ENCODE measurements at places on chromosomes 12 and 14.

DNA sequence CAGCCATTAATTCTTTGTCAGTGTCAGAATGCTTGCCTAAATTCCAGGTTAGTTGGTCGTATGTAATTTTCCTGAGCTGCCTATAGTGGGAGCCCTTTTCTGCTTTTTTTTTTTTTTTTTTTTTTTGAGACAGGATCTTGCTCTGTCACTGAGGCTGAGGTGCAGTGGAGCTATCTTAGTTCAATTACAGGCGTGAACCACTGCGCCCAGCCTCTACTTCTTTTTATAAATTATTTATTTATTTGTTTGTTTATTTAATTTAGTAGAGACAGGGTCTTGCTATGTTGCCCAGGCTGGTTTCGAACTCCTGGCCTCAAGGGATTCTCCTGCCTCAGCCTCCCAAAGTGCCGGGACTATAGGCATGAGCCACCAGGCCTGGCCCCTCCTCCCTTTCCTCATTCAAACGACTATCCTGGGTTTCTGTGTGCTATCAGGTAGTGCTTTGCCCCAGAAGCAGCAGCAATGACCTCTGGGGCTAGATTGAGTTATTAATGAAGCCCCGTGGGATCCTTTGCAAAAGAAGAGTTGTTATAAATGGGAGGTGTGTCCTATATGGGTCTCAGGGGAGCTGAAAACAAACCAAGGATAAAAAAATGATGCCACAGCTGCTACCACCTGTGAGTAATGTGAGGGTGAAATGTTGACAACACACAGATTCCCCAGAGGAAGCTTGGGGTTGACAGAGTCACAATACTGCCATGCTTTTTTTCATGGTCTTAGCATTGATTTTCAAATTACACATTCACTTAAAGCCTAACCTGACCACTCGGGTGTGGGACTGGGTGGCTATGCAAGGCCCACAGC lies 34.6 kb upstream of the NFKBIA start:
- no peak for DNase-seq

- DNase-seq = no peak
Observed at GRCh38 chr12:80690090-80690489, 17.3 kb upstream of the MYF6 start.

DNA sequence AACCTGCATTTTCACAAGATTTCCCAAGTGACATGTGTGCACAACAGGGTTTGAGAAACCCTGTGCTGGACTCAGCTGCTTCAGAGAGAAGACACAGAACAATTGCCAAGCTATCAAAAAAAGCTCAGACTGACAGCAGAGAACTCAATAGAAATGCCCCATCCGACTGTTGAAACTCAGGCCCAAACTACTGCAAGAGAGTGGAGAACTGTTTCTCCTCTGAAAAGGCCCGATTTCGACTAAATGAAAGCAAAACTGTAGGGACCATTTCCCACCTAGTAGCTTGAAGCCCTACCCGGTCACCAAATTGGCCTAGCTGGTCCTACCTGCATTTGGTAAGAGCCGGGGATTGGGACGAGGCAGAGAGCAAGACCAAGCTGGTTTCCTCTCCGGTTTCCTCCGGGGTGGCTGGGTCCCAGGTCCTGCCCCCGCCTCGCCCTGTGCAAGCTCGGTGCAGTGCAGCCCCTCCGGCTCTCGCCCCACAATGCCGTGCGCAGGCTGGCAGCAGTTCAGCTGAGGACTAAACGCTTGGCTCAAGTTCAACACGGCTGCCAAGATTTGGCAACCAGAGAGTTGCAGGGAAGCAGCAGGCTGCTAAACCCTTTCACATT lies 1180.6 kb downstream of the VRK1 start:
- no peak for DNase-seq

GRCh38 chr12:82803201-82803600 lies 116.5 kb downstream of the TMTC2 start:
- no peak for DNase-seq

DNA sequence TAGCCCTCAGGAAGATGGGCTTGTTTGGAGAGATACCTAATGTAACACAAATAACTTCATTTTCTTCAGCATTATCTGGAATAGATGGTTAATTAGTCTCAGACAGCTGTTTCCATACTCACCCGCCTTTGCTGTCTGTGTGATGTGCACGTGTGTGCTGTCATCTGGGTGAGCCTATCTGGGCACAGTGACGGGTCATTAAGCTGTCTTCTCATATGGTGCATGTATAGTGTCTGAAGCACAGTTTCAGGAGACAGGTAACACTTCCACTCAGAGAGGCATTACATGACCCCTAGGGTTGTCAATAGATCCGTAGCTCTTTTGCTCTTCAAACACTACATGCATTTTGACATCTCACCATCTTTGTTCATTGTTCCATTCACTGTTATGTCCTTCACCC lies 493.3 kb downstream of the APAF1 start:
- DNase-seq = no peak

- no peak for DNase-seq
Observed at GRCh38 chr12:93974252-93974651, 174.1 kb upstream of the PLXNC1 start.

- no peak for DNase-seq
Observed at GRCh38 chr12:63930971-63931370, 86.5 kb downstream of the SRGAP1 start.

- DNase-seq = no peak
Observed at GRCh38 chr14:95516554-95517181, at the start of gene SYNE3. Gene SYNE3 (minus strand): TSS chr14:95516650. CDS start chr14:95475821, 40,829 bp downstream.

- DNase-seq = no peak
Observed at GRCh38 chr14:77076113-77076631, 21.9 kb upstream of the CIPC start.

GRCh38 chr12:42504049-42504448 lies 85.5 kb downstream of the PRICKLE1 start:
- no peak for DNase-seq

DNA sequence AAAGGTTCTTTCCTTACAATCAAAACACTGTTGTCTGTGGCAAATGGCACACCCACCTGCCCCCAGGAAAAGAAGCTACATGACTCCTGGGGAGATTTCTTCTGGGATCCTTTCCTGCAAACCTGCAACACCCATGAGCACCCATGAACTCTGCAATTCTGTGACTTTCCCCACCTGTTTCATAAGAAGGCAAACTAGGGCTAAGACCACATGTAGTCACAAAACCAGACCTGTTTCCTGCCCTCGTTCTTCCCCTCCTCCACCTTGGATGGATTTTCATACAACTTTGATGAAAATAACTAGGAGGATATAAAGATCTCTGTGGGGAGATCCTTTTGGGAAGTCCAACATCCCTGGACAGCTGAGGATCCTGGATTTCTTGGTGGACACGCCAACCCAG lies 1084.7 kb downstream of the BCL11B start:
- no peak for DNase-seq

- DNase-seq = no peak
Observed at GRCh38 chr14:79569072-79569471, 642.2 kb downstream of the DIO2 start.

DNA sequence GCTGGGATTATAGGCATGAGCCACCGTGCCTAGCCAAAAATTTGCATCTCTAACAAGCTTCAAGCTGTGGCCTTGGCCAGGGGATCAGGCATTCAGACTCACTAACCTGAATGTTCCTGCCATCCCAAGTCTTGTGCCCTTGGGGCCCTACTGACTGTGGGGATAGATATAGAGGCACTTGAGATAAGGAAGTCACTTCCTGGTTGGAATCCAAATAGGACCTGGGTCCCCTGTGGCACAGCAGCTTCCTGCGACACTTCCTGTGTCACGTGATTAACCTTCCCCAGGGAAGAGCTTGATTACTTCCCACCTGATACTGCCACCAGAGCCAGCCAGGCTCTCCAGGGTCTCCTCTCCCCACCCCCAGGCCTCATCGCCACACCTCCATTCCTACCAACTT lies 128.2 kb downstream of the BCL11B start:
- no peak for DNase-seq

DNA sequence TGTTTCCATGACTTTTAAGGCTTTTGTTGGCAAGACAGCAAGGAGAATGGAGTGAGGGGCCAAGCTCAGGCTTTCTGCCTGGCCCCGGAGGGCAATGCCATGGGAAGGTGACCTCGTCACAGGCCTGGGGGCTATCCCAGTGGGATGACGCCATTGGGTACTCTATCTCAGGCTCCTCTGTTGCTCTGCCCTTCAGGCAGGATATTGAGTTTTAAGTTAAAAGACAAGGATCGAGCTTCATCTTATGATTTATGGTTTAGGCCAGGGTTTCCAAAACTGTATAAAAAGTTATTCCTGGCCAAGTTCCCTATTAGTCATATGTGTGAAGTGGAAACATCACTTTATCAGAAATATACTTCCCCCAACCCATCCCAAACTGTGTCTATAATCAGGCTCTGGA lies 127.7 kb downstream of the ZFP36L1 start:
- no peak for DNase-seq

DNA sequence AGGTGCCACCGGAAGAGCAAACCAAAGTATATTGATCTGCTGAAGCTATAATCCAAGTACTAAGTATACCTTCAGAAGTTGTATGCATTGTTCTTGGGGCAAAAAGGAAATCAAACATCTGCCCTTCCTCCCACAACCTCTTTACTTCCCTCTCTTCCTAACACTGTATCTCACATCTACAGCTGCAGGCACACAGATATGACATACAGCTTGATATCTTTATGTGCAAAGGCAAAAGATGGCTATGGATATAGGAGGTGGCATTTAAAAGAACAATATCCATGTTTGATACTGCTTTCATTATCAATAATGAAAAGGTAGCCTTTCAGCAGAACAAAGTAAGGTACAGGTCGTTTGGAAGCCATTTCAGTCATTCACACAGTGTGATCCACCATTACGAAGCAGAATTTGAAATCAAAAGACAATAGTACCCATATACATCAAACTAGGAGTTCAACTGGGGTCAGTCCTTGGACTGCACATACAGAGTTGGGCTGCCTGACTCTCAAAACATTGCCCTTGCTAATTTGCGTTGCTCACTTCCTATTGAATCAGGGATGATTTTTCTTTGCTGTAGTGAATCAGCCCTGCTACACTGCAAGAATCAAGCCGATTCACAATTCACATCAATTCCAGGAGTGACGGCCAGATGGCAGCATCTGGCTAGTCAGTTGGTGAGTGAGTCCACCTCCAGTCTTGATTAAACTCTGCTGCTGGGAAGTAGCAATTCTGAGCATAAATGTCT lies 8.9 kb downstream of the ANG start:
- no peak for DNase-seq

DNA sequence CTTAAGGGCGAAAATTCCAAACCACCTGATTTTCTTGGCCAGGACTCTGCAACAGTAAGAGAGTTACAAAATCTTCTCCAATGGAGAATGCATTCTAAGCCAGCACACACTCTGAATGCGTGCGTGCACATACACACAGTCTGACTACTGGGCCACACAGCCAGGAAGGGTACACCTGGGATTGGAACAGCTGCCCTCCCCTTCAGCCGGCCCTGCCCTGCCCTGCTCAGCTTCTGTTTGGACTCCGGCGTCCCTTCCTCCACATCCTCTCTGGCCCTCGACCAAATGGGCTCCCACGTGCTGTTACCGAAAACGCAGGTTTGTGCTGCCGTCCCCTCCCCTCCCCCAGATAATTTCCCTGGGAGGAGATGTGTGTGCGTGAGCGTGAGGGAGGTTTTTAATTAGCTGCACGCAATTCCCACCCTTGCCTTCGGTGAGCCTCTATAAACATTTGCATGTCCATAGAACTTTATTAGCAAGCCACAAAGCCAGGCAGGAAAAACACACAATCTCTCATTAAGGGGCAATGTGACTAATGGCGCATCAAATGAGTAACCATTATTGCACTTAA lies 43.0 kb downstream of the CCNK start:
- DNase-seq = no peak

DNA sequence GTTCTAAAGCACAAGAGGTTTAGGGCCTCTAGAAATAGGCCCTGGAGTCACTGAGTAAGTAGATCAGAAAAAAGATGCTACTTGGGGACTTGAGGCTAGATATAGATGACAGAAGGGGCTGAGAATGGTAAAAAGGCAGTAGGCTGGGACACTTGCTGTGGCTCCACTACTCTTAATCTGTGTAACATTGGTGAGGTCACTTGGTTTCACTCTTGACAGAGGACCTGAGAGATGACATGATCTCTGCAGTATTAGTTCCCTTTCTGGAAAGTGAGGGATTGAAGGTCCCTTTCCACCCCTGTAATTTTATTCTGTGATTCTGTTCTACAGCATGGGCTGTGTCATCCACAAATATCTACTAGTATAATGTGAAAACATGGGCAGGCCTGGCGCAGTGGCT lies 39.7 kb downstream of the MAPKAPK5 start:
- DNase-seq = no peak

DNA sequence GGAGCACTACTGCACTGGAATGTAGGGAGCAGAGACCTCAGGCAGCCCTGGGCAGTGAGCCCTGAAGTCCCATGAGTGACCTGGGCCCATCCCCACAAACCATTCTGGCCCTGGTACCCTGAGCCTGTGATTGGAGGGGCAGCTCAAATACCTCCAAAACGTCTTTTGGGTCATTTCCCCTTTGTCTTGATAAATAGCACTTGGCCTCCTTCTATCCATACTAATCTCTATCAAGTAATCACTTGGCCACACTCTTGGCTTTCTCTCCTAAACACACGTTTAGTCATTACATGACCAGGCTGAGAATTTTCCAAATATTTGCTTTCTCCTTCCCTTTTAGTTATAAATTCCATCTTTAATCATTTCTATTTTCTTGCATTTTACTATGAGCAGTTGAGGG lies 91.3 kb downstream of the RPAP3 start:
- no peak for DNase-seq

DNA sequence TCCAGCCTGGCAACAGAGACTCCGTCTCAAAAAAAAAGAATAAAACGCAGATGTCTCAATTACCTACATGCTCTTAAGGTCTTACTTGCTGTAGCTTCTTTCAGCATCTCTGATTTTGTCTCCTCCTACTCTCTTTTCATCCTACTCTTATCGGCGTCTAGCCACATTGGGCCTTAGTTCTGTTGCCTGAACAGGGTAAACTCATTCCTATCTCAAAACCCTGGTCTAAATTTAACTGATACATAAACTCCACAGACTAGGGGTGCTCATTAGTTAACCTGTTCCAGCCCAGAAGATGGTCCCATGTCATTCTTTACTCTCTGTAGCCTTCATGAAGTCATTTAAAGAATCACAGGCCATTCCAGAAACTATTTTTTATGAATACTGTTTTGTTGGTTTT lies 33.6 kb downstream of the EXD2 start:
- no peak for DNase-seq

GRCh38 chr12:39287817-39288216 lies 155.1 kb downstream of the KIF21A start:
- no peak for DNase-seq

DNA sequence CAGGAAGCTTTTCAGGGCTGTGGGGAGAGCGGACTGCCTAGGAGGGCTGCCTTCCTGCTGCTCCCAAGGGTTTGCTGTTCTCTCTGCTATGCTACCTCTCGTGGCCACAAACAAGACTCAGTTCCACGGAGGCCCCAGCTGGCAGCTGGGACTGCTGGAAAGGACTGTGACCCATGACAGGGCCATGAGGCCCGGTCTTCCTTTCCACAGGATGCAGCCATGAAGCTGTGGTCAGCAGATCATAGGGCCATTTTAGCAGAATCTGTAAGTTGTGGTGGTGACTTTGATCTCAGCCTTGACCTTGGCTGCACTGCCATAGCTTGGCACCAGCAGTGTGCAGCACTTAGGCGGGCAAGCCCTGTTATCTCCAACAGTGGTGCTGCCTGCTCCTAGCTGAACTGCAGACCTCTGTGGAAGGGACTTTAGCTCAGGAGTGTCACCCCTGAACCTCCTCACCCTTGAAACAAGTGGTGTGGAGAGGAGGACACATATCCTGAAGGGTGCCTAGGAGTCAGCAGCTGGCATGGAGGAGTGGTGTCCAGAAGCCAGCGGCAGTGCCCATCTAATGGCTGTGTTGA lies 12.3 kb downstream of the KRT80 start:
- DNase-seq = no peak
